ENCODE measurements at places on chromosomes 1 and 21.

DNA sequence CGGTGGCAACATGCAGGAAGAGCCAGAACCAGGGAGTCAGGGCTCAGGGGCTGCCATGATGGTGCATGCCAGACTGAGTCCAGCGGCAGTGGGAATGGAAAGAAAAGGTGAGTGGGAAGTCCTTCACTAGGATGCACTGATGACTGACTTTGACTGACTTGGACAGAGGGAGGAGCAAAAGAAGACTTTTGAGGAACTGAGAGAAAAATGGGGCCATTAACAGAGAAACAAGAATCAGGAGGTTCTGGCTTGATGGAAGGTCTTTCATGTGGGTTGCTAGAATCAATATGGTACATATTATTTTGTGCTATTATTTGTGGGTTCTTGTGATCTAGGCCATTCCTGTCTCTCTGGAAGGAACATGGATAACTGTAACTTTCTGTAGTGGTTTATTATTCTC is 454.6 kb upstream of the PROX1 start:
- no peak for DNase-seq

DNA sequence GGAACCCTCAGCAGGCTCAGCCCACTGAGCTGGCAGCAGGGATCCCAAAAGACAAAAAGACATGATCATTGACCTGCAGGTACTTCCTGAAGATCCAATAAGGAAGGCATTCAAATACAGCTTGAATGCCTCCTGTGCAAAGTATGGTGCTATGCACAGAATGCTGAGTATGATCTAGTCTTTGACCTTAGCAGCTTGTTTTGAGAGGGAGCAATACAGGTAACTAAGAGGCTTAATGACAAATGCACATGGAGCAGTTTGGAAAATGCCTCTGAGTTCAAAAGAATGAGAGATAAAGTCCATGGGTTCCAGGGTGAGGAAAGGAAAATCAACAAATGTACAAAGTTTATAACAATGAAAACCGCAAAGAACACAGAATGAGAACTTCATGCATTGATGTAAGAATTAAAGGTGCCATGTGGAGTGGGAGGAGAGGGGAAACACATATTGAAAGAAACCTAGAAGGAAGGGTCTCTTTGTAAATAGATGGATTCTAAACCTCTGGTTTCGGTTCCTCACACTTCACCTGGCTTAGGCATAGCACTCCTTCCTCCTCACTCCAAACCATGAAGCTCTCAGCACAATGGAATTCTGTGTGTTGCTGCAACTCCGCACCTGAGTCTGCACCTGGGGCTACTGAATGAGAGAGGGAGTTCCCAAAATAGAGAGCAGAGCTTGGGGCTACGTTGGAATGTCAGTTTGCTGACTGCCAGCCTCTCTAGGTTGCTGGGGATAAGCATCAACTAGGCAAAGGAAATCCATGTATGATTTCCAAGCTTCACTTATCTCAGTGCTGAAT is 77.6 kb downstream of the PLXNA2 start:
- no peak for DNase-seq

DNA sequence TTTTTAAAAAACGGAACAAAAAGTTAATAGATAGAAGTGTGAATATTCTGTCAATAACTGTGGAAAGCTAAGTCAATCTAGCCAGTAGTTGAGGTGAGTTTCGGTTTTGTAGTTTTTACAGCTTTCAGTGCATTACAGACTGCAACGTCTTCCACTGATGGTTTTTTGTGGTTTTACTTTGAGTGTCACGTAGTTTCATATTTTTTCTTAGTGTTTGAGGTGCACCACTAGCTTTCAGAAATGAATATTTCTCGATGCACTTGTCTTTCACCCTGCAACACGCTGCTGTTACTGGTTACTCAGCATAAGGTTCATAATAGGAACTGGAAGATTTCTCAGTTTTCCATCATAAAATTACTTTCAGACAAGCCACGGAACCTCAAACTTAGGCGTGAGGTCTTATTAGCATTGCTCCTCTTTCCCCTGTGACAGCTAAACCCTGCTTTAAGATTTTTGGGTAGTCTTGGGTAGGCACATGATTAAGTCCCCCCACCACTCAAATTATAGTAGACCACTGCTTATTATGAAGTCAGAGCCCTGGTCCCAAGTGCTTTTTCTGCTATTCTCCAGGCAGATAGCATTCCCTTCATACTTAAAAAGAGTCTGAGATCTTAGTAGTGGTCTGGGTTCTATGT is 1412.7 kb downstream of the KCNT2 start:
- DNase-seq = no peak

- DNase-seq = no peak
These were observed 541.7 kb upstream of the PBX1 start for GRCh38 chr1:164017239-164017638.

GRCh38 chr1:61419657-61420056 is 305.3 kb downstream of the TM2D1 start:
- no peak for DNase-seq

- no peak for DNase-seq
These were observed at the start of gene CNIH3 for GRCh38 chr1:224615861-224616755. TSS of gene CNIH3 (plus strand) at chr1:224616317. CDS start at chr1:224617175, 858 bp downstream.

- DNase-seq = no peak
These were observed 899.2 kb downstream of the NCAM2 start for GRCh38 chr21:21897275-21897883.

DNA sequence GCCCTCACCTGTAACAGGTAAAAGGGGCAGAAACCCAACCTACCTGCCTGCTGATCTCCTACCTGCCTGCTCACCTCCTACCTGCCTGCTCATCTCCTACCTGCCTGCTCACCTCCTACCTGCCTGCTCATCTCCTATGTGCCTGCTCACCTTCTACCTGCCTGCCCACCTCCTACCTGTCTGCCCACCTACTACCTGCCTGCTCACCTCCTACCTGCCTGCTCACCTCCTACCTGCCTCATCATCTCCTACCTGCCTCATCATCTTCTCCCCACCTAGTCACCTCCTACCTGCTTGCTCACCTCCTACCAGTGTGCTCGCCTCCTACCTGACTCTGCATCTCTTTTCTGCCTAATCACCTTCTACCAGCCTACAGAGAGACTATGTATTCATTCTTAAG is 452.9 kb downstream of the MATN1 start:
- no peak for DNase-seq

- no peak for DNase-seq
These were observed 6.7 kb upstream of the SLC2A1 start for GRCh38 chr1:42965378-42965777.

GRCh38 chr1:28297826-28298225 is 31.0 kb upstream of the MED18 start:
- no peak for DNase-seq

GRCh38 chr1:5388622-5389021 is 603.6 kb downstream of the NPHP4 start:
- no peak for DNase-seq

DNA sequence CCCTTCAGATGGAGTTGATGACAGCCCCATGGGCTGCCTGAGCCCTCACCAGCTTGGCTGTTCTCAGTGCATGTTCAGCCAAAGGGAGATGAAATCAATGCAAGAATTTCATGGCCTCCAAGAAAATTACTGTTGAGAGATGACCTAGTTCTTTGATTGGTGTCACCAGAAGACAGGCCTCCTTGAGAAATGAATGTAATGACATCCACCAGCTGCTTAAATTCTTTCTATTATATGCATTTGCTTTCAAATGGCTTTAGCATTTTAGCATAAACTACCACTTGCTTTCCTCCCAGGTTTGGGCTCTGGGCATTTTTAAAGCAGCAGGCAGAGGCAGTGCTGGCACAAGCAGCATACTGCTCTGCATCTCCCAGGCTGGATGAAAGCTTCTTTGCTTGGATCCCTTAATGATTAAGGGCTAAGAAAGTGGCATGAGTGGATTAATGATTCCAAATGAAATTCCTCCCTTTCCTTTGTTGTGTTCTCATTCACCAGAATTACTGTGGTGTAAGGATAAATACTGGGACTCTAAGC is 278.4 kb downstream of the ZNF326 start:
- DNase-seq = no peak

- DNase-seq = no peak
These were observed 54.3 kb upstream of the KCNJ6 start for GRCh38 chr21:37970548-37970947.

- no peak for DNase-seq
These were observed 9.9 kb upstream of the TMEM39B start for GRCh38 chr1:32062867-32063230.

DNA sequence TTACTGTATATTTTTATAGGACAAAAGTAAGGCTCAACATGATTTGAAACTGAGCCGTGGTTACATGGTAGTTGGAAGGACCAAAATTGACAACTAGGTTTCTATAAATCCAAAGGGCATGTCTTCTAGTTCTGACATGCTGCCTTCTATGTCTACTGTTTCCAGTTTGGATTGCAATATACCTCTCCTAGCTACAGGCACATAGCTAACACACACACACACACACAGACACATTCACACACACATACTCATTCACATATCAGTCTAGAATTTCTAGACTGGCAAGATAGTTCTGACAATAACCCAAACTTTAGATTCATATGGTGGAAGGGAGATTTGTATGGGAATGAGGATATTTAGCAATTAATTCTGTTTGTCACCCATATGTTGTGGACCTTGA is 544.8 kb upstream of the CAMK1G start:
- DNase-seq = no peak

GRCh38 chr1:118984722-118985639 is 3.2 kb downstream of the TBX15 start:
- no peak for DNase-seq

GRCh38 chr1:225602590-225603206 is 50.2 kb downstream of the ENAH start:
- DNase-seq = no peak

DNA sequence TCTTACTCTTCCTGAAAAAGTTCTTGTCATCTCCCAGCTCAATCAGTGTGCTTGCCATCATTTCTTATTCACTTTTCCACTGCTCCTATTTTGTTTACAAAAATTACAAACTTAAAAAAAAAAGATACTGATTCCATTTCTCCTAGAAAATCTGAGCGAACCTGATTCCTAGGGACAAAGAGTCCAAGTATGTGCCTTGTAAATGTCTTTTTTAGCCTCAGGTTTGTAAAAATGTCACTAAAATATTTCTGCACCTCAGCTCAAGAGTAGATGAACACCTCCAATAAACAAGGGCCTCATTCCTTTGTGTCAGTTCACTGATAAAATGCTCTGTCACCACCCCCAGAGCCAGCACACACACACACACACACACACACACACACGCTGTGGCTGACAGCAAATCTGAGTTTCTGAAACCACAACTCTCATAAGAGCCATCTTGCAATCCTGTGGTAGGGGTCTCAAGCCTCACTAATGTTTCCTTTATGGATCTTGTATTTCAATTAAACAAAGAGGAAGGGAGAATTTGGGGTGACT is 299.2 kb downstream of the PBX1 start:
- DNase-seq = no peak

DNA sequence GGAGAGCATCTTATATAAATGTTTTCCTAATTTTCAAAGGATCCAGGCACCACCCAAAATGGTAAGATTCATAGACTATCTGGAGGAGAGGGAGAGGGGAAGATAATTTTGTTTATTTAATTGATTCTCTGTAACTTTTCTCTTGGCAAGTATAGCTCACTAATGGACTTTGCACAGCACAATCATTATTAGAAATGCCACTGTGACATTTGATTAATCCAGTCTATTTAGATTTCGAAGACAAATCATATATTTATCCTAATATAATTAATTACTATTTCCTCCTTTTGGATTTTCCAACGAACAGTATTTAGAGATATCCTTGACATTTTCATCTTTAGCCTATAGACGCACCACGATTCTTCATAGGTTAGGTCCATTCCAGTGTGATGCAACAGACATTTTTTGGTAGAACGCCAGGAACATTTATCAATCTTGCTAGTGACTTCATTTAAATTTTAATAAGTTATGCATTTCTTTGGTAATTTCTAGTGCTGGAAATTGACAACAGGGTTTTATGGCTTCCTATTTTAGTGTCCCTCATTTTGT is 152.4 kb downstream of the GRIK1 start:
- no peak for DNase-seq

GRCh38 chr1:153493343-153493960 is 33.0 kb upstream of the S100A7 start:
- DNase-seq = no peak

DNA sequence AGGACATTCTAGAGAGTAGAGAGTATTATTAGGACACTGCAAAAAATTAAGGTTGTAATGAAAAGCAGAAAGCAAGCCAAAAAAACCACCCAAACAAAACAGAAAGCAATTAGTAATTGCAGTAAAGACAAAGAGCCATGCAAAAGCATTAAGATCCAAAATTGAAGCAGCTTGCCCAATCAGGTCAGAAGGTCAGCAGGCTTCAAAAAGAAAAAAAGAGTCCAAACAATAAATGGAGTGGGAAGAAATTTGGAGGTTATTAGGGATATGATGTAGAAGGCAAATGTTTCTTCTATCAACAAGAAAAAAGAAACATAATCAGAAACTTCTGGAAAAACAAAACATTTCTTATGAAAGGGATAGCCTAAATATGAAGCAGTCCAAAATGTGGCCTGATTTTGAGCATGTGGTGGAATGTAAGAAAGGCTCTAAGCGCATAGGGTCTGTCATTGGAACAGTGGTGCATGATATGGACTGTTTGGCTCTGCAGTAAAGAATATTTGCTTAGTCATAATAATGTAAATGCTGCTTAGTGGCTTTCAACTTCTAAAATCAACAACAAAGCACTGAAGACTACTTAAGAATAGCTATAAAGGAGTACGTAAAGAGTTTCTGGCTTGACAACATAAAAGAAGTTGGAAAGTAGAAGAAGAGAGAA is 4.8 kb downstream of the STUM start:
- no peak for DNase-seq

DNA sequence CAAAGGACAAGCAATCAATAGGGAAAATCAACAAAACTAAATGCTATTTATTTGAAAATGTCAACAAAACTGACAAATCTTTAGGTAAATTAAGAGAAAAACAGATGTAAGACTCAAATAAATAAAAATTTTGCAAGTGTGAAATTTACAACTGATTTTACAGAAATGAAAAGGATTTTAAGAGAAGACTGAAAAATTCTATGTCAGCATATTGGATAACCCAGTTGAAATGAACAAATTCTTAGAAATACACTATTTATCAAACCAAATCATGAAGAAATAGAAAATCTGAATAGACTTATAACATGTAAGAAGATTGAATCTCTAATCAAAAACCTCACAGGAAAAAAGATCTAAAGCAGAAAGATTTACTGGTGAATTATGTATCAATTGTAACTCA is 7.6 kb upstream of the SPRR2F start:
- DNase-seq = no peak

DNA sequence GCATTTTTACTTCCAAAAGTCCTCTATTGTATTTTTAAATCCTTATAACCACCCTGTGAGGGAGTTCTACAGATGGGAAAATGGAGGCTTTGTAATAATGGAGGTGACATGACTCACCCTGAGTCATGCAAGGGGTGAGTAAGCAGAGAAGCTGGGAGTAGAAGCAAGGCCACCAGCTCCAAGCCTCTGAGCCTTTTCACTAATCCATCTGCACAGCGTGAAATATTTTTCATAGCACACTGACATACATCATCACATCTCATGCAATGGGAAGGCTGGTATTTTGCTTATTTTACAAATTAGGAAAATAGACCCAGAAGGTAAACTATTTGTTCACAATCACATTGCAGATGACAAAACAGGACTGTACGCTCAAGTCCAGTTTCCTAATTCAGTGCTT is 96.9 kb downstream of the KCNH1 start:
- DNase-seq = no peak

GRCh38 chr1:53340660-53341520 is 13.0 kb upstream of the LRP8 start:
- no peak for DNase-seq

Data from stimulated activated CD4-positive, alpha-beta T cell treated with anti-CD3 and anti-CD28 coated beads, Interleukin-1b, Interleukin-23, amount 100 ng/mL, for 1 hour (primary cell).